Left ventricle myocardium inferior (tissue), 1 donor: ENCODE measurements at places on chromosomes 12 and 14. TPM values are rescaled to one million over a fixed set of nuclear protein-coding genes. Genes with fewer than 3 reads are reported as not detected.

The RASAL1 gene
- not detected for total RNA-seq

The ETNK1 gene
- total RNA-seq, result 13.9 TPM

The SOAT2 gene
- not detected for total RNA-seq

The SLC10A1 gene
- not detected for total RNA-seq

The FGF6 gene
- total RNA-seq, result not detected

The PPM1H gene
- total RNA-seq, result 6.0 TPM

The ZFHX2 gene
- total RNA-seq, result 0.74 TPM

The EIF2S3B gene
- 0.22 TPM for total RNA-seq

The RGS6 gene
- total RNA-seq, result 23.0 TPM

- DNase-seq, result no peak
Measured at GRCh38 chr14:50387548-50387947, 9.1 kb downstream of the CDKL1 start.

- no peak for DNase-seq
Measured at GRCh38 chr12:46342562-46343033, 30.0 kb downstream of the SLC38A2 start.

DNA sequence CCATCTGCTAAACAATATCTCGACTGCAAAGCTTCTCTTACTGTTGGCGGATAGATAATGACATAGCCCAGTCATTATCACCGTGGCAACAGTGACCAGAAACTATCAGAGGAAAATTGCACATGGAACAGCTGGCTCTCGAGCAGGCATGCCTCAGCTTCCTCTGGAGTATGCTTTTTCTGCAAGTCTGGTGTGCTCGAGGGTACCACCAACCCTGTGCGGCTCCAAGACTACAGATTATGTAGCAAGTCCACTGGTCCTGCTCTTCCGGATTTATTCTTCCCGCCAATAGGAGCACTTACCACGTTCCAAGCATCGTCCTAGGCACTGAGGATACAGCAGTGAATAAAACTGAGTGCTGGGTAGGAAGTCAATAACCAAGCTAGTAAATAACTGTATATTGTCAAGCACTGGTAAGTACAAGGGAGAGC lies 1.4 kb upstream of the GLRX5 start:
- no peak for DNase-seq

- DNase-seq, result no peak
Measured at GRCh38 chr14:89836830-89837469, 117.6 kb downstream of the EFCAB11 start.

DNA sequence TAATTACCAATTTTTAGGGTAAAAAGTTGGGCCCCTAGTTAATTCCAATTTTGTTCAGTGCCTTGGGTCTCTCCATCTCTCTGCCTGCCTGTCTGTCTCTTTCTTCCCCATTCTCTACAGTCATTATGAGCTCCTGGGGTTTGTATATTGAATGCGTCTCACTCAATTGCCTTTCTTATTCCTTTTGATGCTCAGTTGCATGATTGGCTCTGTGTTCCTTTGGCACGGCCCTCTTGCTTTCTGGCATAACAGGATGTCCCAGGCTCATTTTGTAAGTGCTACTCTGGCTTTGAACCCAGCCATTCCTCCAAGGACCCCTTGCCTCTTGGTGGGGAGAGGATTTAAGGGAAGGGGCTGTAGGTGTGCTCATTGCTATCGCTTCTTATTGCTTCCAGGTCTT lies 35.6 kb downstream of the ZNF664 start:
- DNase-seq, result no peak

DNA sequence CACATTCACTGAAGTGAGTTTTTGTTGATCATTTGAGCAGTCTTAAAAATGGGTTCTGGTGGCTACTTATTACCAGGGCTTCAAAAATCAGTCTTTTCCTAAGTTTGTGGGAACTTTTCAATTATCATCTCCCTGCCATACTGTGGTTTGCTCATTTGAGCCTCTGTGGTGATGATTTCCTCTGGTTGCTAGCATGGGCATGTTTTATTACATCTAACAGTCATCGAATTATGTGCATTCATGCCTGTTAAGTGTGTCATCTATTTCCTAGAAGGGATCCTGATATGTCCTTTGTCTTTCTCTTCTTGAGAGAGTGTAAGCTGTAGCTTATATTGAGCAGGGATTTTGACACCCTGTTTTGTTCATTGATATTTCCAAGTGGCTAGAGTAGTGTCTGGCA lies 116.8 kb downstream of the WIF1 start:
- DNase-seq, result no peak

- DNase-seq, result no peak
Measured at GRCh38 chr14:88599761-88600439, 37.1 kb downstream of the ZC3H14 start.

DNA sequence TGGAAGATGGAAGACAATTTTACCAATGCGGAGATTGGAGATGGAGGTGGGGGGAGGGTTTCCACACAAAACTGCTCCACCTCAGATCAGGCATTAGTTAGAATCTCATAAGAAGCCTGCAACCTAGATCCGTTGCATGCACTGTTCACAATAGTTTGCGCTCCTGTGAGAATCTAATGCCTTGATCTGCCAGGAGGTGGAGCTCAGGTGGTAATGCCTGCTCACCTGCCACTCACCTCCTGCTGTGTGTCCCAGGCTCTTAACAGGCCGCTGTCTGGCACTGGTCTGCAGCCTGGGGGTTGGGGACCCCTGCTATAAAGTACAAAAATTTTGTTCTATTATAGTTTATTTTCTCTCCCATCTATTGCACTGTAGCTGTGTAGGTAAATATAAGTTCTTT lies 84.9 kb upstream of the FOXG1 start:
- DNase-seq, result no peak

DNA sequence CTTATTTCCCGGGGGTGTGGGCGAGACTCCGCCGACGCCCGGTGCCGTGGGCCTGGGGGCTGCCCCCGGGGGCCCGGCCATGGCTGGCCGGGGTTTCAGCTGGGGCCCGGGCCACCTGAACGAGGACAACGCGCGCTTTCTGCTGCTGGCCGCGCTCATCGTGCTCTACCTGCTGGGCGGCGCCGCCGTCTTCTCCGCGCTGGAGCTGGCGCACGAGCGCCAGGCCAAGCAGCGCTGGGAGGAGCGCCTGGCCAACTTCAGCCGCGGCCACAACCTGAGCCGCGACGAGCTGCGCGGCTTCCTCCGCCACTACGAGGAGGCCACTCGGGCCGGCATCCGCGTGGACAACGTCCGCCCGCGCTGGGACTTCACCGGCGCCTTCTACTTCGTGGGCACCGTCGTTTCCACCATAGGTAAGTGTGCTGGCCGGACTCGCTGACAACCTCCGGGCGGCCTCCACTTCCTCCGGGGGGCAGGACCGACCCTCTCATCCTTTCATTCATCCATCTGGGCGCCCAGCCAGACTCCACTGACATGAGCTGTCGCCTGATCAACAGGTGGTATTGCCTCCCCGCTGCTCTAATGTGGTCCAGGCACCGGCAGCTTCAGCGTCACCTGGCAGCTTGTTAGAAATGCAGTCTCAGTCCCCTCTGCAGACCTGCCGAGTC lies 467 bp downstream of the KCNK13 start:
- DNase-seq, result no peak

GRCh38 chr14:90509403-90509802 lies 112.6 kb downstream of the CALM1 start:
- no peak for DNase-seq

DNA sequence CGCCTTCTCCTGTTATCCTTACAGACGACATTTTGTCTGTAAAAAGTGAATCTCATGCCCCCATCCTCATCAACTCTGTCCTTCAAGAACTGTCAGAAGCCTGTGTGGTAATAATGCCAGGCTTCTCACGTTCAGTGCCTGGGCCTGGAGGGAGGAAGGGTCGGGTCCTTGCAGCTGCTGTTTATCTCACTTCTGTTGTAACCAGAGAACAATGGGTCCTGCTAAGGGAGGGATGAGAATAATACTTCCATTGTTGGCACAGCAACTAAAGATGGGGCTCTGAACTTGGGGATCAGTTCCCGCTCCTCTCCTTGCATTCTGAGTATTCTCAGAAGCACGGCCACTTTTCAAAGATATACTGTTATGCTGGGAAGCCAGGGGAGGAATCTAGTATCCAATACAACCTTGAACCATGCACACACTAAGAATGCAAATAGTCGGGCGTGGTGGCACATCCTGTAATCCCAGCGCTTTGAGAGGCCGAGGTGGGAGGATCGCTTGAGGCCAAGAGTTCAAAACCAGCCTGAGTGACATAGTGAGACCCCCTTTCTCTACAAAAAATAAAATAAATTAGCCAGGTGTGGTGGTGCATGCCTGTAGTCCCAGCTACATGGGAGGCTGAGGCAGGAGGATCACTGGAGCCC lies 38.8 kb upstream of the NINJ2 start:
- no peak for DNase-seq

DNA sequence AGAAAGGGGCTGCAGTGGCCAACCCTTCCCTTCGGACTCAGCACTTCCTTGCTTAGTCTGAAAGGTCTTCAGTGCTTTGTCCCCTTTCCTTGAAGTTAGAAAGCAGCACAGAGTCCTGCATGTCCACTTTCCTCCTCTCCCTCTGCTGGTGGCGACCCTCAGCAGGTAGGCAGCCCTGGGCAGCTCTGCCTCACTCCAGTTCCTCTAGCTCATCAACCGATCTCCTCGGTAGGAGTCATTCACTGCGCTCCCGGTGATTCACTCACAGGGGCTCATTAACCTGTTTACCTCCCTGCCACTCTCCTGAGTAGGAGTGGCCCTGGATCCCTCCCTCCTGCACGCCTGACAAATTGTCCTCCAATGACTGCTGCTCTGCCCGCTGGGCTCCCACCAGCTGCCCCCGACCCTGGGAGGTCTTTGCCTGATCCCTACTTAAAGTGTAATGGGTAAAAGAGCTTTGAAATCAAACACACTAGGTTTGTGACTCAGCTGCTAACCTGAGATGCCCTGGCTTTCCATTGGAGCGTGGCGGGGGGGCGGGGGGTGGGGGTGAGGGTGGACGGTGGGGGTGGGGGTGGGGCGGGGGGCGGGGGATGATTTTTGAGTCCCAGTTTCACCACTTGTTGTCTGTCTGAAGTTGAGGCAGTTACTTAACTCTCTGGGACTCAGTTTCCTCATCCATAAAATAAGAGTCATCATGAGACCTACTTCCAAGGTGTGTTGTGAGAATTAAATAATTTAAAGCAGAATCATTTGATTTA lies 4.2 kb downstream of the SCNN1A start:
- no peak for DNase-seq

DNA sequence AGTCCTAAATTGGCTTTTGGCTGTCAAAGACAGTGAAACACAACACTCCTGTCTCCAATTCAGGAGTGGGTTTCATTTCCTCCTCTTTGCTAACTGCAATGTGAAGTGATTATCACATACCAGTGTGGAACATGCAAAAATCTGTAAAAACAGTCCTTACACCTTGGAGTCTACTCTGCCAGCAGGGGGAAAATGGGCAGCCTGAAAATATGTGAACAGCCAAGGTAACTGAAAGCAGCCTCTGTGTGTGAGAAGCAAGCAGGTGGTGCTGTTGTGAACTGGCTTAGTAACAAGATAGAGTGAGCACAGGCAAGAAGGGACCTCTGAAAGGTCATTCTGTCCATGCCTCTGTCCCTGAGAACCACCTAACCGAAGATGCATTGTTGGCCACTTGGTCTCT lies 6.0 kb downstream of the PRMT8 start:
- no peak for DNase-seq

- no peak for DNase-seq
Measured at GRCh38 chr14:86712727-86713126, 1182.8 kb downstream of the FLRT2 start.

GRCh38 chr12:77087427-77087826 lies 22.1 kb upstream of the E2F7 start:
- no peak for DNase-seq

- DNase-seq, result no peak
Measured at GRCh38 chr12:98924-99352, 32.4 kb downstream of the IQSEC3 start.

DNA sequence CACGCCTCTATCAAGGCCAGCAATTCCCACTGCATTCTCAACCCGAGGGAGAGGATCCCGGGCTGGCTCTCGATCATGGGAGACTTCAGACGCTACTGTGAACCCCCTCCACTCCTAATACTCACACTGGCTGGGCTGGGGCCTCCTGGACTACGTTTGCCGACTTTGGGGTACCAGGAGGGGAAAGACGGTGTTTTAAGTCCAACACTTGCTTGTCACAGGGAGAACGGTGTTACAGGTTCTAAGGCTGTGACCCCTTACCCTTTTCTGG lies 463 bp downstream of the NACA start:
- no peak for DNase-seq

DNA sequence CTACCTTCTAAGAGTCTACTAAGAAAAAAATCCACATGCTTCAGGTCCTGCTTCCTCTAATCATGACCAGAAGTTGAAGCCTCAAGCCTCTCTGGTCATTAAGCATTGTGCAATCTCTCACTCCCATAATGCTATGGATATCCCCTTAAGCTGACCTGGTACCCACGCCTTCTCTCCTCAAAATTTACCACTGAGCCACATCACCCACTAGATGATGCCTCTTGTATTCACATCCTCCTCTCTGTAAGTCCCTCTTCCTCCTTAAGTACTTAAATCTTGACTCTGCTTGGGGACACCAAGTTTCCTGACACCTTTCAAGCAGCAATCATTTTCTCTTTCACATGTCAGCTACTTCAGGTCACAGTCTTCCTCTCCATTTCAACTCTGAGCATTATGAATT lies 9.8 kb downstream of the GALNT4 start:
- no peak for DNase-seq

- DNase-seq, result no peak
Measured at GRCh38 chr12:106149096-106149784, 10.5 kb upstream of the NUAK1 start.

DNA sequence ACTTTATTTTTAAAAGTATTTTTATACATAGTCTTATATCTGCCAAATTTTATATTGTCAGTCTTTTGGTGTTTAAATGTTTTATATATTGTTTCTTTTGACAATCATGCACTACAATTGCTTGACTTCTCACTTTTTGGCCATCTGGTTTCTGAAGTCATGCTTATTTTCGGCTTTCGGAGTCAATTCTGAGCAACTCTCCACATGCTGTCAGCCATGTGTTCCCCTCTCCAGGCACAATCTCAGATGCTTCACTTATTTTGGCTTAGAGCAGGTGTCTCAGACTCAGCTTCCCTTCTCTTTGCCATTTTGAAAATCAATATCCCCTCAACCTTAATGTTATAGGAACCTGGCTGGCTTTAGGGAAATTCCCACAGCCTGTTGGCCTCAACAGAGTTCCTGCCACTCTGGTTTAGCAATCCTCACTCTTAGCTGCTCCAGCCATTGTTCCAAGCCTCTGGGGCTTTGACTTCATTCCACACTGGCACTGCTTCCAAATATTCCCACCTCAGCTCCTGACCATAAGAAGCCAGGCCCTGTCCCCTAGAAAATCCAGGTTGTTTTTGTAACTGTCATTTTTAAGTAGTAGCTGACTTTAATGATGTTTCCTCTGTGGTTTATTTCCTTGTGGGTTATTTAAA lies 125.5 kb upstream of the FAR2 start:
- DNase-seq, result no peak

GRCh38 chr12:118866346-118866745 lies 115.0 kb upstream of the SRRM4 start:
- DNase-seq, result no peak

DNA sequence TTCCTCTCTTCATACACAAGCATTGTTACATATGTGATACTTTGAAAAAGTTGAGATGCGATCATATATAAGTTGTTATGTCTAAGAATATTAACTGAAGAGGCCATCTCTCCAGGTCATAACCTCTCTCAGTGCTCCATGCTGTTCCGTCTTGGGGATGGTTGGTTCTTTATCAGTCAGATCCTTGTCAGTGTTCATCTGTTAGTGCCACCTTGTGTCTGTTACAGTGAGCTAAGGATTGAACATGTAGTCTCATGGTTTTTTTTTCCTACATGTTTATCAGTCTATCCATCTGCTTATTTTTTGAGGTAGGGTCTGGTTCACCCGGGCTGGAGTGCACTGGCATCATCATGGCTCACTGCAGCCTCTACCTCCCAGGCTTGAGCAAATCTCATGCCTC lies 30.5 kb downstream of the EP400 start:
- no peak for DNase-seq
